SHP77 treated with DMSO at 0.1 percent for 48 hours (cell line): ENCODE measurements at places on chromosomes 3 and 15.

DNA sequence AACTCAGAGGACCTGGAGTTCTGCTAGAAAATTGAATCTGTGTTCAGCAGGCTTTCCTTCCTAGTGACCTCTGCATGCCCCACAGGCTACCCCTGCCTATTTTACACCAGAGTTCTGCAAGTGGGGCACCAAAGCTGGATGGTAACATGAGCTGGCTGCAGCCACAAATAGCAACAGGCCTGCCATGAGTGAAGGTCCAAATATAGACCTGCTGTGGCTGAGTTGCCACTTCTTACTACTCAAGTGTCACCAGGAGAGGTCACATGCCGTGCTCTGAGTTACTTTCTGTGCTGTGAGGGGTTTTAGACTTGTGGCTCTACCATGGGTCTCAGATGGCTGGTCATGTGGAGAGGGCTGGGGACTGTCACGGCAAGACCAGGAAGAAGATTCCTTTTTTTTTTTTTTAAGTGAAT lies at the start of gene FSD2:
FSD2 (minus strand) TSS at position 76 of the 413 bp plus-strand sequence. CDS start 18,679 bp downstream, outside the sequence.
- no peak for DNase-seq

DNA sequence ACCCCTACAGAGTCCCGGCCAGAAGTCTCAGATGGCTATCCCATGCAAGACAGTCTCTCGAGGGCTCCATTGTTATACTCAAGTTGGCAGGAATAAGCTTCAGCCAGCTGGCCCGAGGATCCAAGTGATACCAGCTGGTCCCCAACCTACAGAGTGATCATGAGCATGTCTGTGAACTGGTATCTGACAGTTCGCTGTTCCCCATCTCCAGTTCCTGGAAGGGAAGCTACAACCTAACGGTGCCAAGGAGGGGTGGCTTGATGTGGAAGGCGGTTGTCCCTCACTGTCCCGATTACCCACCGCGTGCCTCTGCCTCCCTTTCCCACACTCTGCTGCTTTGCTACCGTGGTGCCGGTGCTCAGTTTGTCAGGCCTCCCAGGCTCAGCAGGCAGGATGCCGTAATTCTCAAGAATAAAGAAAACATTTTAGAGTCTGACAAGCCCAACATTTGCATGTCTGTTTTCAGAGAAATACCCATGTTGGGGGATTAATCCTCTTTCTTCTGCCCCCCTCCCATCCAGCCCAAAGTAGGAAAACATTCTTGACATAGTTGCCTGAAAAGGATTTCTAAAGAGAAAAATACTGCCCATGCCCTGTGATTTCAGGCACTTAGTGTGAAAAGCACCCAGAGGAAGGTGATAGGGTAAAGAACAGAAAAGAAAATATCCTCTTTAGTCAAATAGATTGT lies 49.4 kb upstream of the HES1 start:
- no peak for DNase-seq

DNA sequence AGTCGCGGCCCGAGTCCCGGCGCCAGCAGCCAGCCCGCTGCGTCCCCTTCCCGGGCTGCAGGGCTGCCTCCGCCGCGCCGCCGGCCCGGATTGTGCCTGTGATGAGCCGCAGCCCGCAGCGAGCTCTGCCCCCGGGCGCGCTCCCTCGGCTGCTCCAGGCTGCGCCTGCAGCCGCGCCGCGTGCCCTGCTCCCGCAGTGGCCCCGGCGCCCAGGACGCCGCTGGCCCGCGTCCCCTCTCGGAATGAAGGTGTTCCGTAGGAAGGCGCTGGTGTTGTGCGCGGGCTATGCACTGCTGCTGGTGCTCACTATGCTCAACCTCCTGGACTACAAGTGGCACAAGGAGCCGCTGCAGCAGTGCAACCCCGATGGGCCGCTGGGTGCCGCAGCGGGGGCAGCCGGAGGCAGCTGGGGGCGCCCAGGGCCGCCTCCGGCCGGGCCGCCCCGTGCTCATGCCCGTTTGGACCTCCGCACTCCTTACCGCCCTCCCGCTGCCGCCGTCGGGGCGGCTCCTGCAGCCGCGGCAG lies 1.2 kb downstream of the CHST2 start:
- DNase-seq = no peak

DNA sequence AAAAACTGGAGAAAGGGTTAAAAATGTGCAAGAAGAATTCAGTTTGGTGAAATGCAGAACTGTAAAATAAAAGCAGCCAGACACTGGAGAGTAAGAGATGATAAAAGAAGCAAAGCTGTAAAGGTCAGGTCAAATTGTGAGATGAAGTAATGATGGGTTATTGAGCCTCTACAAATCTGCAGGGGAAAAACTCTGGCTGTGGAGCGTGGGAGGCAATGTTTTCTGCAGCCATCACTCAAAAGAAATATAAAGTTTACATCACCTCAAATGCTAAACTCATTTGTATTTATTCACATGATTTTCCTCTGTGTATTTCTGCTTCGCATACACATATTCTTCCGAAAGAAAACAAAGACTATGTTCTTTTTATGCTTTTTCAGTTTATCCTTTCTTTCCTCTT lies 158.8 kb upstream of the GPR149 start:
- DNase-seq = no peak

- no peak for DNase-seq
These were observed 7.9 kb upstream of the OR4F6 start for GRCh38 chr15:101795455-101795854.

GRCh38 chr3:112779558-112780480 lies 66.8 kb downstream of the CD200R1L start:
- no peak for DNase-seq

GRCh38 chr3:33355611-33356010 lies 78.4 kb downstream of the FBXL2 start:
- DNase-seq = no peak

DNA sequence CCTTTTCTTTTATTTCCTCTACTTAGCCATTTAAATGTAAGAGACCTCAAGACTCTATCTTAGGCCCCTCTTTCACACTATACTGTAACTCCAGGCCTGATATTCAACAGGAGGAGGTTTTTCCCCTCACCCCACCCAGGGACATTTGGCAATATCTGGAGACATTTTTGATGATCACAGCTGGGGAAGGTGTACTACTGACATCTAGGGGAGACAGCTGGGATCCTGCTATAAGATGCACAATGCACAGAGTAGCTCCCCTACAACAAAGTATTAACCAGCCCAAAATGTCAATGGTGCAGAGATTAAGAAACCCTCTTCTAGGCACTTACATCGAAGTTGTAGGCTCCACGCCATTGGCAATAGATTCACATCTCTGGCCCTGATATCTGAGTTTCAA lies 517.5 kb upstream of the UBE2E2 start:
- DNase-seq = no peak

DNA sequence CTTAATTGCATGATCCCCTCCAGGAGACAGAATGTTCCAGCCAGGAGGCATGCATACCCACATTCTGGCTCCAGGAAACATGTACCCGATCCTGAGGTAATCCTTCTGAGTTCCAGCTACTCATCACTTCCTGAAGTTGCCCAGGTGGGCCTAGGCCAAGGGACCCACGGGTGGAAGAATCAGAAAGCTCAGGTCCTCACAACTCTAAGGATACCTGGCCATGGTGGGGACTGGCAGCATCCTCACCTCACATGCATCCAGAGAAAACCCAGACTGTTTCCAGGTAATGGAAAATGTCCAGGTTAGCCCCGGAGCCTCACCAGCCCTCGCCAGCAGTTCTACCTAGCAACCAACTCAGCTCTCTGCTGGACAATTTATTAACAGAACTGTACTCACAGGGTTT lies 78.2 kb downstream of the DAPK2 start:
- DNase-seq = no peak

DNA sequence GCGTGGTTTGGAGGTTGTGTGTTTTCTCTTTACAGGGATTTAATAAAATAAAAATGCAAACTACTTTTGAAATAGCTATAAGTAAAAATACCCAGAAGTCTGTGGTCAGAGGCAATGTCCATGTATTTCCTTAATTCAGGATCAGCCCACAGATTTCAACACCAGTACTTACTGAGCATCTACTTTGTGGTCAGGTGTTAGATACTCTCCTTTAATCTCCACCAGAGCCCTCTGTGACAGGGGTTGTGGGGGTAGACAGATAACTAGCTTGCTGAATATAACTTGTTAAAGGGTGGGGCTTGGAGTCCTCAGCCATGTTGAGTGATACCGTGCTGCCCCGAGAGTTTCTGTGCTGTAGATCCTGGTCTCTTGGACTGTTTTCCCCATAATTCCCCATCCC lies 244.1 kb upstream of the NR2E3 start:
- DNase-seq = no peak

DNA sequence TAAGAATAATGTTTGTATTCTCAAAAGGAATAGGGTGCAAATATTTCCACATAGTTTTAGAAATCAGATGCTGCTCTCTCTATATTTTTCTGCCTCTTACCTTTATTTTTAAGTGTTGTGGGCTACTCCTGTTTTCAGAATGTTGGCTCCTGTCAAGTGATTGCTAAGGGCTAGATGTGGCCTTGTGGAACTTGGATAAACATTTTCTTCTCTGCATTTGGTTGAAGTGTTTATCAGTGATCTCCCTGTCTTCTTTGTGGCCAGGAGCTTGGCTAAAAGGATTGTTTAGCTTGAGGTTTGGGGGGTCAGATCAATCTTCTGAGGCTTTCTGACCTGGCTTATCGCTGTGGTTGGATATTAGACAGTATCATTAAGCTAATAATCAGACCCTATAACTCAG lies 112.6 kb downstream of the TCF12 start:
- no peak for DNase-seq

GRCh38 chr3:139934613-139935015 lies 371 bp upstream of the CLSTN2 start:
- DNase-seq = peak; percentile 66

DNA sequence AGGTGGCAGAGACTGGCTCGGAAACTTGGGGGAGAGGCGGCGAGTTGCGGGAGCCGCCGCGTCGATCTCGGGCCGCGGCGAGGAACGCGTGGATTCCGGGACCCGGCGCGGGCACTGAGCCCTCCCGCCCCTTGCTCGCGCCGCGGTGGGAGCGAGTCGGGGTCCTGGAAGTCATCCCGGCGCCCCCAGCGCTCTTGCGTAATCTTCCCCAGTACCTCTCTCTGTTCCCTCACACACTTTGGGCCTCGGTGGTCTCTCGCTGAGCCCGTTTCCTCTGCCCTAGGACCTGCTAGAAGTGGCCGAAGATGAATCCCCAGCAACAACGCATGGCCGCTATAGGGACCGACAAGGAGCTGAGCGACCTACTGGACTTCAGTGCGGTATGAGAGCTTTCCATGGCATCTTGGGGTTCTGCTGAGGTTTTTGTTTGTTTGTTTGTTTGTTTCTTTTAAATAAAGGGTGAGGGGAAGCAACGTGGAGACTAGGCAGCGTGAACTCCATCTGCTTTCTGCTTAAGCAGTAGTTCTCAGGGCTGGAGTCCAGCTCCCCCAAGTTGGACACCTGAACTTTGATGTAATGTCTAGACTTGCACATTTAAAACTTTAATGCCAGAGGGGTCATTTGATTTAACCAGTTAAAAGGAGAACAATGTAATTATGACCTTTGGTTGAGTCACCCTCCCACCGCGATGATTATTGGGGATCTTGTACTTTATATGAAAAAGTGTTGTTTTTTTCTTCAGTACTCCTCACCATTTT lies 1.3 kb downstream of the TCF12 start:
- no peak for DNase-seq

- DNase-seq = no peak
These were observed 20.8 kb upstream of the ARHGEF3 start for GRCh38 chr3:56822501-56822900.

- DNase-seq = no peak
These were observed 261.9 kb upstream of the CTDSPL start for GRCh38 chr3:37599779-37600178.

DNA sequence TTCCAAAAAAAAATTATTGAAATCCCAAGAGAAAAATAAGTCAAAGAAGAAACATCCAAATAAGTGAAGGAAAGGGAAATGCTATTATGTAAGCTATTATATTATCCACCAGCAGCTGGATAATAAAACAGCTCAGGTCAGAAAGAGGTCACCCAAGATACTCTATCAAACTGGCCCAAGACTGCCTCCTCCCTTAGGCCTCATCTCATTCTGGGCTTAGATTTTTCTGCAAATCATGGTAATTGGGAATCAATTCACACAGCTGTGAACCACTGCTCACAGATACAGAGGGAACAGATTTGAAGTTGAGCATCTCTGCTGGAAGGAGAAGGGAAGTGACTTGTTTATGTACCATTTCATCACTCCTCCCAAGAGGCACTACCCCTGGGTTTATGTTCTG lies 294.6 kb upstream of the DPPA4 start:
- DNase-seq = no peak

GRCh38 chr3:134594331-134594741 lies 56.5 kb downstream of the KY start:
- no peak for DNase-seq

- no peak for DNase-seq
These were observed 159.5 kb downstream of the CHSY1 start for GRCh38 chr15:101092156-101092866.

DNA sequence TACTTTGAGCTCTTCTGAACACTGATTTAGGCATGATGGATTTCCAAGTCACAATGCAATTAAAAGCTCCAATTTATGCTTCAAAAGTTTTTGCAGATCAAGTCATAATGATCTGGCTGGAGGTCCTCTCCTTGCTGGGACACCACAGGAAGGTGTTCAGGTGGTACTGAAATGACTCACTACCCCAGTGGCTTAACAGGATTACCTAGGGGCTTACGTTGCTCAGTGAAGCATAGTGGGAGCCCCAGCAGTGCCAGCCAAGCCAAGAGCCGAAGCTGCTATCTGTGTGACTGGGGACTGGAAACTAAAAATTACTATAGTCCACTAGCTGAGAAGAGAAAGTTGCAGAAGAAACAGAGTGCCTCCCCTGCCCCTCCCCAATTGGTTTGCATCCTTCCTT lies 110.1 kb upstream of the LPP start:
- no peak for DNase-seq

GRCh38 chr15:49855917-49856637 lies 235.2 kb downstream of the DTWD1 start:
- no peak for DNase-seq

DNA sequence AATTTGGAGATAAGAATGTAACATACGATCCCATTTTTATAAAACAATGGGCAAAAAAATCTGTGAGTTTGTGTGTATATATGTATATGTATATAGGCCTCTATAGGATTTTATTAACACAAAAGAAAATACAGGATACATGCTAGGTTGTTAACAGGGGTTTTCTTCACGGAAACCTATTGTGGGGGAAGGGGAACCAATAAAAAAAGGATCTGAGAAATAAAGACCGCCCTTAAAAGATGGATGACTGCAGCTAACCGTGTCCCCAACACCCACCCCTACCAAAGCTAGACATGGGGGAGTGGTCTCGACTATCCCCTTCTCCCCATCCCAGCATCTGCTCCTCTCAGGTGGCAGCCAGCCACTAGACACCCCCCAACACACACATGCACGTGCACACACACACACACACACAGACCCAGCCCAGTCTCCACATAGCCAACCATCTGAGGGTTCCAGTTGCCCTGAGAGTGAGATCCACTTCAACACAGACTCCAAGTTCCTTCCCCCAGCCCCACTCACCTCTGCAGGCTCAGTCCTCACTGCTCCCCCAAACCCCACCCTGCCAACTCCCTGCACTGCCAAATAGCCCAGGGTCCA lies 132.9 kb downstream of the TPRA1 start:
- DNase-seq = no peak

- DNase-seq = no peak
These were observed 39.5 kb downstream of the TMEM40 start for GRCh38 chr3:12719541-12719940.

GRCh38 chr15:65836665-65837064 lies 32.6 kb upstream of the RAB11A start:
- no peak for DNase-seq
